Fibroblast of the aortic adventitia (primary cell): ENCODE measurements at places on chromosomes 12 and 14. TPM values are rescaled to one million over a fixed set of nuclear protein-coding genes. Genes with fewer than 3 reads are reported as not detected.

TSHR gene
- total RNA-seq: not detected in 2 replicates

FRS2 gene
- 30.4 and 67.0 TPM in 2 replicates for total RNA-seq

MYF5 gene
- total RNA-seq: not detected in 2 replicates

GRCh38 chr14:37023875-37024565, 148.4 kb downstream of the SLC25A21 start:
- no peak for DNase-seq

CLEC6A gene
- total RNA-seq: not detected in 2 replicates

DNA sequence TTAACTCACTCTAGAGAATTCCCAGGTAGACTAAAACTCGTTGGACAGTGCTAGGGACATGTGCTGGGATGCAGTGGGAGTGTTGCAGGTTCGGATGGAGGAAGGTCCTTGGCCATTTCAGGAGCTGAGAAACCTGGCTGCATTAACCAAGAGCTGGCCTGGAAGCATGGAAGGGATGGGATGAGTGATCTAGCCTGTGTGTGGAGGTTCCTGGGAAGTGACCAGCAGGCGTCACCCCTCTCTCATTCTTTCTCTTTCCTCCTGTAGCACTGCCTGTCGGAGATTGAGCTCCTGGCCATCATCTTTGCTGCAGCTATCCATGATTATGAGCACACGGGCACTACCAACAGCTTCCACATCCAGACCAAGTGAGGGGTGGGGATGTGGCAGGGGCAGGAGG, 15.6 kb downstream of the PPP1R1A start:
- no peak for DNase-seq

GRCh38 chr14:47539031-47539461, 136.4 kb downstream of the MDGA2 start:
- DNase-seq: no peak
